ENCODE measurements at places on chromosomes 13 and 19. TPM values are rescaled to one million over a fixed set of nuclear protein-coding genes. Genes with fewer than 3 reads are reported as not detected.

FCER2 gene
- total RNA-seq: not detected

DNA sequence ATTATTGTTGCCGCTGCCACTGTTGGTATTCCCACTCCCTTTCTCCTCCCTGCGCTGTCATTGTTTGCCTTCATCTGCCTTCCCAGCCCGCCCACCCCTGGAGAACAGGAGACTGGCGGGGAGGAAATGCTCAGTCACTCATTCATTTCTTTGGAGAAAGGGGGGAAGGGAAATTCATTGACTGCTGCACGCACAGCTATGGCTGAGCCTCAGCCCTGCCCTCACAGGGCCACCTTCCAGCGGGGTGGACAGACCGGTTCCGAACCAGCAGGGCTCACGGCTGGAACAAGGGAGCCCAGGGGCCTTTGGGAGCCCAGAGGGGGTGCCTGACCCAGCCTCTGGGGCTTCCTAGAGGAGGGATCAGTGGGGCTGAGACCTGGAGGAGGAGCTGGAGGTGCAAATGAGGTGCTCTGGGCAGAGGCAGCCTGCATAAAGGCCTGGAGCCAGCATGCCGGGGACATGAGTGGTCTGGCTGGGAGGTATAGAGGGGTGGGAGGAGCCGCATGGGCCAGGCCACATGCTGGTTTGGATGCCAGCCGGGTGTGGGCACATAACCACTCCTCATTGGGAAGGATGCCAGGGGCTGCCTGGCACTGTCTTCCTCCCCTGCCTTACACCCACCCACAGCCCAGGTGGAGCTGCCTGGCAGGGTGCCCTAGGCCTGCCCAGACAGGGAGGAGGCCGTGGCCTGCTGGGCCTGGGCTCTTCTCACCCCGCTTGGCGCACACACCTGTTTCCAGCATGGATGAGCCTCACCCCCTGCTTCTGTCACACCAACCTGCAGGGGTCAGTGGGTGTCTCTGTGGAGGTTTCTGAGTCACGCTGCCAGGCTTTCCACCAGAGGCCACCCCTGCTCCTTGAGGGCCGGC, 26.8 kb downstream of the PPP5C start:
- peaks cover 17% of the 10 kb centered on the region for H3K4me1 ChIP-seq
- H3K36me3 ChIP-seq: peaks cover 6% of the 10 kb centered on the region
- no peak overlapping the region for H3K4me3 ChIP-seq
- H3K27me3 ChIP-seq: no peaks in the 10 kb centered on the region
- peak overlapping the region; percentile 95 for H3K27ac ChIP-seq

RTBDN gene
- not detected for total RNA-seq

CYP2A6 gene
- total RNA-seq: not detected

CEACAM5 gene
- not detected for total RNA-seq

DNA sequence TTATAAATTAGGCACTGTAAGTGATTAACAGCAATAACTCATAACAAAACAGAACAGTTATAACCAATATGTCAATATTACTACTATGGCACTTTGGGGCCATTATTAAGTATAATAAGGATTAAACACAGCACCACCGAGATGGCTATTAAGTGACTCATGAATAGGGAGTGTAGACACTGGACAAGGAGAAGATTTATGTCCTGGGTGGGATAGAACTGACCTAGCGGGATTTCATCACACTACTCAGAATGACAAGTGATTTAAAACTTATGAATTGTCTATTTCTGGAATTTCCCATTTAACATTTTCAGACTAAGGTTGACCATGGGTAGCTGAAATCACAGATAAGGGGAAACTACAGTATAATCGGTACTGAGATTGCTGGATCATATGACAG, 79.0 kb upstream of the SLC7A1 start:
- no peaks in the 10 kb centered on the region for H3K27me3 ChIP-seq
- no peak overlapping the region for H3K27ac ChIP-seq
- H3K4me3 ChIP-seq: no peak overlapping the region
- no peak for DNase-seq

SUPT5H gene
- 171 TPM for total RNA-seq

GRCh38 chr13:28423010-28423409, 71.9 kb downstream of the FLT1 start:
- H3K27ac ChIP-seq: no peak overlapping the region
- no peaks in the 10 kb centered on the region for H3K36me3 ChIP-seq
- no peak for DNase-seq

TSSK6 gene
- total RNA-seq: 3.3 TPM

GRCh38 chr19:48395170-48395455, 1.6 kb downstream of the GRIN2D start:
- no peak overlapping the region for H3K4me3 ChIP-seq
- no peak for DNase-seq
- no peaks in the 10 kb centered on the region for H3K36me3 ChIP-seq
- peaks cover 60% of the 10 kb centered on the region for H3K27me3 ChIP-seq
- H3K27ac ChIP-seq: no peak overlapping the region

DNA sequence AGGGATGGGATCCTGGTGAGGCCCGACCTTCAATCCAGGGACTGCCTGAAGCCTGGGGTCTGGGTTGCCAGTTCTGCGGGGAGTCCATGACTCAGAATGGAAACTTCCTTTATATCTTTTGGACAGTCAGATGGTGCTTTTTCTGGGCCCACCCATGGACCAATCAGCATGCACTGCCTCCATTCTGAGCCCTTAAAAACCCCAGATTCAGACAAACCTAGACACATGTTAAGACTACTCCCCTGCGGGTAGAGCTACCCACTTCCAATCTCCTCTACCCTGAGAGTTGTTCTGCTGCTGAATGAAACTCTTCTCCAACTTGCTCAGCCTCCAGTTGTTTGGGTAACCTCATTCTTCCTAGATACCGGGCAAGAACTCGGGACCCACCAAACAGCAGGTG, 1315.2 kb upstream of the MIR17HG start:
- H3K27ac ChIP-seq: no peak overlapping the region
- DNase-seq: no peak
- no peaks in the 10 kb centered on the region for H3K36me3 ChIP-seq
- H3K4me3 ChIP-seq: no peak overlapping the region
- no peaks in the 10 kb centered on the region for H3K27me3 ChIP-seq

DNA sequence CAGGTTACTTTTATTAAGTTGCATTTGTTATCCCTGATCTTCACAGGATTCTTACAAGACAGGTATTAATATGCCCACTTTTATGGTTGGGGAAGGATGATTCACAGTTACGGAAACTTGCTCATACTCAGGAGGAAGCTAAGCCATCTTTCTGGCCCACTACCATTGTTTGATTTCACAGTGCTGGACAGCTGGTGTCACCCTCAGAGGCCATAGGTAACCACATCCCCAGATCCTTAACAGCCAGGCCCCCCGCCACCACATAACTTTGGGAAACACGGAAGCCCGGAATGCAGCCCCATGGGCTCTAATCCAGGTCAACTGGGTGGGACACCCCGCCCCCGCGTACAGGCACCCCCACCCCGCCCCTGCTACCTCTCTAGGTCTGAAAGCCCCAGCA, 119.7 kb downstream of the IRS2 start:
- peaks cover 21% of the 10 kb centered on the region for H3K4me1 ChIP-seq
- no peaks in the 10 kb centered on the region for H3K36me3 ChIP-seq
- no peak for DNase-seq
- no peak overlapping the region for H3K27ac ChIP-seq
- peaks cover 3% of the 10 kb centered on the region for H3K27me3 ChIP-seq
- H3K4me3 ChIP-seq: no peak overlapping the region

BLVRB gene
- total RNA-seq: 14.0 TPM

RFX2 gene
- 24.2 TPM for total RNA-seq

DNA sequence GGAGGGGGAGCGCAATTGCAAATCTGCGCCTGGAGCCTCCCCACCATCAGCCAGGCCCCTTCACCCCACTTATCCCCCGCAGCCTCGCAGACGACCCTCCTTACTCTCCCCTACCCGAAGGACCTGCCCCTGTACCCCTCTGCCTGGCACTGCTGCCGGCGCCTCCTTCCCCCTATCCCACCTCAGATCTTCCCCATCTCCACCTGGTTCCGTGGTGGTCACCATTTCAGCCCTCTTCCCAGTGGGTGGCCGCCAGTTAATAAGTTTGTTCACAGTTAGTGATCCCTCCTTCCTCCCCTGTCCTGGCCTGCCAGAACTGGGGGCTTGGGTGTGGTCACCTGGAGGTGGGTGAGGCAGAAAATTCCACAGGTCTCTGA, 397 bp downstream of the SLC44A2 start:
- H3K4me1 ChIP-seq: peaks cover 14% of the 10 kb centered on the region
- H3K36me3 ChIP-seq: peaks cover 4% of the 10 kb centered on the region
- H3K27ac ChIP-seq: peak overlapping the region; percentile 83
- no peak for DNase-seq
- H3K27me3 ChIP-seq: no peaks in the 10 kb centered on the region

DNA sequence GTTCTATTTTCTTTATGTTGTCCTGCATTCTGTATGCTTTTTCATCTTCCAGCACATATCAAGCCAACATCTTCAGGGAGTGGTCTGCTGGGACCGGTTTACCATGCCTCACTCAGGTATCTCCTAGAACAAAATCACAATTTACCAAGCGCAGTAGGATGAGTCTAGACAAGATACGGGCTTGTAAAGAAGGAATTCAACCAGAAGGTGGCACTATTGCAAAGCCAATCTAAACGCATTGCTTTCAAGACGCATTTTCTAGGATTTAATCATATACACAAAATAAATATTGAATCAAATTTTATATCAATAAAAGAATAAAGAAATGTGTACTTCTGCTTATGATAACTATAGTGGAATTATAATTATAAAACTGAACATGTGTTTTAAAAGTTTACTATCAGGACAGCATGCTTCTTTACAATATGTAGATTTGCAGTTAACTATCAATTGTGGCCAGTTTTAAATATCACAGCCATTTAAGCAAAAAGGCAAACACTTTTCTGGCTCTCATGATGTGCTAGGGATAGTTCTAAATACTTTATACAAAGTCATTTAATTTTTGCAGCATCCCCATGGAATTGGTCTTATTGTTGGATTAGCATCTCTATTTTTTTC, 16.1 kb upstream of the TPP2 start:
- H3K4me3 ChIP-seq: no peak overlapping the region
- no peaks in the 10 kb centered on the region for H3K36me3 ChIP-seq
- no peaks in the 10 kb centered on the region for H3K4me1 ChIP-seq
- peaks cover 28% of the 10 kb centered on the region for H3K27me3 ChIP-seq
- no peak for DNase-seq

DNA sequence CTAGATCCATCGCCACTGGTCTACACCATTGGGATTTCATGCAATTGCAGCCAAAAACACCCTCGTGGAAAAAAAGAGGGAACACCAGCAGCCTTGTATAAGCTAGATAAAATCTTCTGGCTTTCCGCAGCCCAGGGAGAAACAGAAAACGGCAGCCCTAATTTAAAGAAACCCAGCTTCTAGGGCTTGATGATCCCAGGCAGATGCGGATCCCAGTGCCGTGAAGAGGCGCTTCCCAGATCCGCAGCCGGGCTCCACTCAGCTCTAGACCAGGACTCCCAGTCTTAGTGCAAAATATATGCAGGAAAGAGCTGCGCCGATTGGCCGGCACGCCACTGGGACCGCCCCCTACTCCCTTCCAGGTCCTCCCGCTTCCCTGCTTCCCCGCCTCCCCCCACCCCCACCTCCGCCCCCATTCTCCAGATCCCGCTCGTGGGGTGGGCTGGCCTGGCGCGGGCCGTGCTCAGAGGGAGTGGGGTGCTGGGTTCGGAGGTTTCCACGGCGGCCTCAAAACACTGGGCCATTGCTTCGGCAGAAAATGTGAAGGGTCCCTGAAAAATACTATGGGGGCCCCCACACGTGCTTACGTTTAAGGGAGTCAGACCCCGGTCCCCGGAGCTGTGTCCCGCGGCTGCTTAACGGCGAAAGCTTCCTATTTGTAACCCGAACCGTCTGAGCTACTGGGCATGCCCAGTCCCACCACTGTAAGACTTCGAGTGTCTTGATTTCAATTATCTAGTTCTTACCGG, 63.1 kb downstream of the SERP2 start:
- H3K27me3 ChIP-seq: no peaks in the 10 kb centered on the region
- peak; percentile 89 for DNase-seq
- peaks cover 21% of the 10 kb centered on the region for H3K36me3 ChIP-seq
- peak overlapping the region; percentile 87 for H3K4me3 ChIP-seq

ZNF536 gene
- 2.0 TPM for total RNA-seq

DNA sequence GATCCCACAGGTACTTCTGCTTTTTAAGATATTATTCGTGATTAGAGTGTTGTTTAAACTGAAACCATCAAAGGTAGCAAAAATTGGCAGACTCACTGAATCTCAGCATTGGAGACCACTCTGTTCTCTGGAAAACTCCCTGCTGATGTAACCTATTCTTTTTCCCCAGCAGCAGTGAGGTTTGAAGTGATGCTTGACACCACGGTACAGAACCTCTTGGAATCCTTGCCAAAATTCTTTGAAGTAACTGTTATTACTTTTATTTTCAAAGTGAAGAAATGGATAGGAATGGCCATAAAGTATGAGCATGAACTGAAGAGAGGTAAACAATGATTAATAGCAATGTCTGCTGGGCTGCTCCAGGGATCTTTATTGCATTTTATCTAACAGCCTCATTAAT, 66.4 kb upstream of the KL start:
- H3K4me1 ChIP-seq: no peaks in the 10 kb centered on the region
- H3K36me3 ChIP-seq: no peaks in the 10 kb centered on the region
- H3K27ac ChIP-seq: no peak overlapping the region
- DNase-seq: no peak
- H3K27me3 ChIP-seq: peaks cover 1% of the 10 kb centered on the region

ZNF8 gene
- total RNA-seq: 18.2 TPM

TPRX2 gene
- not detected for total RNA-seq

DNA sequence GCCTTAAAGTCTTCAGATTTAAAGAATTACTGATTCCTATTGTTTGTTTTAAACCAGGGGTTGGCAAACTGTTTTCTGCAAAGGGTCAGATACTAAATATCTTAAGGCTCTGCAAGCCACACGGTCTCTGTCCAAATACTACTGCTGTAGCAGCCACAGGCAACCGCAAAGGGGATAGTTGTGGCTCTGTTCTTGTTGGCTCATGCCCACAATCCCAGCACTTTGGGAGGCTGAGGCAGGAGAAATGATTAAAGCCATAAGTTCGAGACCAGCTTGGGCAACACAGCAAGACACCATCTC, 22.4 kb downstream of the RANBP3 start:
- DNase-seq: no peak
- peaks cover 2% of the 10 kb centered on the region for H3K36me3 ChIP-seq
- H3K27ac ChIP-seq: peak overlapping the region; percentile 16
- no peaks in the 10 kb centered on the region for H3K27me3 ChIP-seq

LPAR6 gene
- total RNA-seq: 27.2 TPM

DNA sequence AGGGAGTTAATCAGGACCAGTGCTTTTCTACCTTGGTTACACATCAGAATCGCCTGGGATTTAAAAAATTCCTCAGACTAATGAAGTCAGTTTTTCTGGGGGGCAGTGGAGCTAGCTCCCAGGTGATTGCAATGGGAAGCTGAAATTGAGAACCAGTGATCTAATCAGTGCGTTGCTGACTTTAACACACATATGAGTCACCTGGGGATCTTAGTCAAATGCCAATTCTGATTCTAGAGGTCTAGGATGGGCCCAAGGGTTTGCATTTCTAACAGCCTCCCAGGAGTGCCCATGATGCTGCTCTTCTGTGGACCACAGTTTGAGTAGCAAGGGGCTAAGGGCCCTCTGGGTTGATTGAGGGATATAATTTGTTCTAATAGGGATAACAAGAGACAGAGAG, 54.5 kb downstream of the KL start:
- no peak overlapping the region for H3K4me3 ChIP-seq
- H3K4me1 ChIP-seq: no peaks in the 10 kb centered on the region
- no peaks in the 10 kb centered on the region for H3K27me3 ChIP-seq
- no peak overlapping the region for H3K27ac ChIP-seq
- no peaks in the 10 kb centered on the region for H3K36me3 ChIP-seq
